ENCODE measurements at places on chromosomes 6 and 20. TPM values are rescaled to one million over a fixed set of nuclear protein-coding genes. Genes with fewer than 3 reads are reported as not detected.
A peak's percentile ranks its signal among the peaks of the same experiment; 100 is the strongest.

DNA sequence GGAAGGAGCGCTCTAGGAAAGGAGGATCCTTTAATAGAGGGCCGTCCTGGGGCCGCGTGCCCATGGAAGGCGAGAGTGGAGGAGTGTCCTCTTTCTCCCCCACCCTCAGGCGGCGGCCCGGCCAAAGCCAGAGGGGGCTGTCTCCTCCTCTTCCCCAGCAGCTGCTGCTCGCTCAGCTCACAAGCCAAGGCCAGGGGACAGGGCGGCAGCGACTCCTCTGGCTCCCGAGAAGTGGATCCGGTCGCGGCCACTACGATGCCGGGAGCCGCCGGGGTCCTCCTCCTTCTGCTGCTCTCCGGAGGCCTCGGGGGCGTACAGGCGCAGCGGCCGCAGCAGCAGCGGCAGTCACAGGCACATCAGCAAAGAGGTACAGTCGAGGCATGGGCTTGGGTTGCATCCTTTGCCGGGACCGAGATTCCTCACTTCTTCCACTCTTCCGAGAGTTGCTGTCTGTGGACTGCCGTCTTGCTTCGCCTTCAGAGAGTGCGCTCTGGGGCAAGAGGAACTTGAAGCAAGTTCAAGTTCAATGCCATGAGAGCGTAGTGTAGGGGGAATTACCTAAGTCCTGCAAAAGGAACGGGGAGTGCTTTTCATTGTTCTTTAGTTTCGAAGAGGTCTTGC, at the start of gene LAMA2:
LAMA2 (plus strand) TSS at position 148 of the 621 bp plus-strand sequence; CDS start at position 256, 108 bp downstream.
- DNase-seq: no peak
- no peaks in the 10 kb centered on the region for H3K36me3 ChIP-seq
- H3K27ac ChIP-seq: no peak within 1 kb of the TSS
- H3K4me3 ChIP-seq: no peak within 1 kb of the TSS
- no peaks in the 10 kb centered on the region for H3K4me1 ChIP-seq
- H3K27me3 ChIP-seq: peaks cover 3% of the 10 kb centered on the region

DNA sequence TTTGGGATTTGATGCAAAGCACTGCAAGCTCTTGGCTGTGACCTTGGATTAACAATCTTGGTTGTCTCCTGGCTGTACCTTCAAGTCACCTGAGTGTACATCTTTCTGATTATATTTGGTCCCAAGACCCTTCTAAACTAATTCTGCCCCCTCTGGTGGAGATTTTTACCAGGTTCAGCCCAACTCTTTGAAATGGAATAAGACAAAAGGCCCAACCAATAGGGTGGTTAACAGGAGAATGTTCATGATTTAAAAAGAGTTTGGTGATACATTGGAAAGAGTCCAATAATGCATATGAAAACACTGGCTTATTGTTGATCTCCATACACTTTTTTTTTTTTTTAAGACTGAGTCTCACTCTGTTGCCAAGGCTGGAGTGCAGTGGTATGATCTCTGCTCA, 77.5 kb upstream of the CD83 start:
- no peak for DNase-seq
- H3K4me3 ChIP-seq: no peak overlapping the region
- H3K27me3 ChIP-seq: peaks cover 9% of the 10 kb centered on the region
- H3K4me1 ChIP-seq: no peaks in the 10 kb centered on the region
- no peaks in the 10 kb centered on the region for H3K36me3 ChIP-seq

The OXT gene
- polyA plus RNA-seq: not detected

- H3K4me1 ChIP-seq: no peaks in the 10 kb centered on the region
- H3K36me3 ChIP-seq: no peaks in the 10 kb centered on the region
- peak; percentile 35 for DNase-seq
Measured at GRCh38 chr6:119110601-119111548, 32.4 kb upstream of the FAM184A start.

DNA sequence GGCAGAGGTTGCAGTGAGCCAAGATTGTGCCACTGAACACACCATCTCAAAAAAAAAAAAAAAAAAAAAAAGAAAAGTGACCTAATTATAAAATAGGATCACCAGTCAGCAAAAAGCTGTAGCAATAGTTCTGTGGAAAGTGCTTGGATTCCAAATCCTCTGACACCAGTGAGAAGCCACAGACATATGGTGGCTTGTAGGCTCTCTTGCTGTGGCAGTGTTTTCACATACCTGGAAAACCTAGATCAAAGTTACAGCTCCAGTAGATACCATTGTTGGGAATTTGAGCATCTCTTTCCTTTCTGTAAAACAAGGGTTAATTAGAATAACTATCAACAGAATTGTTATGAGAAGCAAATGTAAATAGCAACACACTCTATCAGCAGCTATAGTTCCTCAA, 4.1 kb downstream of the CCDC170 start:
- DNase-seq: no peak
- no peak overlapping the region for H3K27ac ChIP-seq
- H3K4me3 ChIP-seq: no peak overlapping the region

- no peak overlapping the region for H3K4me3 ChIP-seq
- H3K27me3 ChIP-seq: peaks cover 2% of the 10 kb centered on the region
- no peaks in the 10 kb centered on the region for H3K36me3 ChIP-seq
- no peak overlapping the region for H3K27ac ChIP-seq
- H3K4me1 ChIP-seq: no peaks in the 10 kb centered on the region
- DNase-seq: no peak
Measured at GRCh38 chr20:37947943-37948342, 45.0 kb downstream of the VSTM2L start.

The B3GAT2 gene
- polyA plus RNA-seq: 0.13 TPM

The PDE7B gene
- polyA plus RNA-seq: not detected

- no peaks in the 10 kb centered on the region for H3K4me1 ChIP-seq
- no peak overlapping the region for H3K4me3 ChIP-seq
- DNase-seq: no peak
Measured at GRCh38 chr20:17210387-17210786, 16.5 kb upstream of the PCSK2 start.

DNA sequence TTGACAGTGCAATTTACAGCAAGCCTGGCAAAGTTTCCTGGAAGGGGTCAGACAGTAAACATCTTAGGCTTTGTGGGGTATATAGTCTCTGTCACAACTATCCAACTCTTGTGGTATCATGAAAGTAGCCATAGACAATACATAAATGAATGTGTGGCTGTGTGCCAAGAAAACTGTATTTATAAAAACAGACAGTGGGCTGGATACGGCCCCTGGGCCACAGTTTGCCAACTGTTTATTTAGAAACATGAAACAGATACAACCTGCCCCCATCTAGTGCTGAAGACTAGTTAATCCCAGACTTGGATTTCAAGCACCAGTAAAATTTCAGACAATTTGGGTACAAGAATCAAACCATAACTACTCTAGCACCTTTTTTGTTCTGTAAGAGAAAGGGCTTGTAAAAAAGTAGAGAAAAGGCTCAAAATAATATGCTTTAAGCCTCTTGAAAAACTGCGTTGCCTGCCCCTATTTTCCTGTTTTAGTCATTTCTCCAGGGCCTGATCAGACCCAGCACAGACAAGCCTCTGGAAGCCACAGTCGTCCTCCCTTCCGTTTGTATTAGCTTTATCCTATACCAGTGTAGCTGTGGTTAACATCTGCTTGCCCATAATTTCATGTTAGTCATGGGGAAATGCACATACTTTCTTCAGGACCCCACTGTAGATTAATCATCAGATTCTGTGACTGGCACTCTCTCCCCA, 30.8 kb downstream of the JAG1 start:
- DNase-seq: no peak
- H3K4me1 ChIP-seq: peaks cover 18% of the 10 kb centered on the region
- no peak overlapping the region for H3K4me3 ChIP-seq
- peaks cover 4% of the 10 kb centered on the region for H3K36me3 ChIP-seq
- peak overlapping the region; percentile 79 for H3K27ac ChIP-seq
- H3K27me3 ChIP-seq: no peaks in the 10 kb centered on the region

GRCh38 chr6:118709859-118710350, 58.5 kb upstream of the CEP85L start:
- H3K36me3 ChIP-seq: no peaks in the 10 kb centered on the region
- H3K4me1 ChIP-seq: peaks cover 82% of the 10 kb centered on the region
- H3K27me3 ChIP-seq: peaks cover 13% of the 10 kb centered on the region

- H3K27ac ChIP-seq: no peak overlapping the region
- no peak overlapping the region for H3K4me3 ChIP-seq
- peaks cover 47% of the 10 kb centered on the region for H3K4me1 ChIP-seq
- H3K27me3 ChIP-seq: peaks cover 3% of the 10 kb centered on the region
- no peaks in the 10 kb centered on the region for H3K36me3 ChIP-seq
- DNase-seq: no peak
Measured at GRCh38 chr6:16512544-16513290, 248.5 kb downstream of the ATXN1 start.

DNA sequence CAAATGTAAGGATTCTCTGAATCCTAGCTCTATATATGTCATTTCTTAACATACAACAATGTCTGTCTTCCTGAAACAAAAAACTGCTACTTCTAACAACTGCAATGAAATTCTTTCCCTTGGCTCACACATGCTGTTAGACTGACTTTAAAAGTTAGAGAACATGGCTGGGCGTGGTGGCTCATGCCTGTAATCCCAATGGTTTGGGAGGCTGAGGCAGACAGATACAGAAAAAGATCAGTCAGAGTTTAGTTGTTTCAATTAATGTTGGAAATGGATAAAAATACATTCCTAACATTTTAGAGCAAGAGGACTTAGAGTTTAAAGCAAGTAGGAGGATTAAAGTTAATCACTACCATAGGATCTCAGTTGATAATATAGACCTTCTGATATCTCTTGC, 28.7 kb upstream of the KIAA1586 start:
- H3K4me1 ChIP-seq: no peaks in the 10 kb centered on the region
- no peak overlapping the region for H3K27ac ChIP-seq
- no peak for DNase-seq
- no peak overlapping the region for H3K4me3 ChIP-seq
- no peaks in the 10 kb centered on the region for H3K36me3 ChIP-seq
- no peaks in the 10 kb centered on the region for H3K27me3 ChIP-seq

DNA sequence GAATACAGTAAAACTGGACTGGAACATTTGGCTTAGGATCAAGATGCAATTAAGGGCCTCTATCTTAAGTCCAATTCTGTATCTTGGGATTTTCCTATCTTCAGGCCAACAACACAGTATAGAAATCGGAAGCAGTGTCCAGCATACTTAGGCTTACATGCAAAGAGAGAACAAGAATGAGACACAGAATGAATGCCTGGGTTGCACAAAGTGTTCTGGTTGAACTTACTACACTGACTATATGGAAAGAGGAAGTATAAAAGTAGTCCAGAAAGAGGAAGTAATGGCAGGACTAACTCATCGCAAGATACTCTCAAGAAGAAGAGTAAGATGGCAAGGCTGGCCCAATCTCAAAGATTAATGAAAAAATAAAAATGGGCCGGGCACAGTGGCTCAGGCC, 87.6 kb downstream of the BTBD9 start:
- no peak for DNase-seq
- no peaks in the 10 kb centered on the region for H3K27me3 ChIP-seq
- peaks cover 4% of the 10 kb centered on the region for H3K36me3 ChIP-seq
- H3K4me3 ChIP-seq: no peak overlapping the region

DNA sequence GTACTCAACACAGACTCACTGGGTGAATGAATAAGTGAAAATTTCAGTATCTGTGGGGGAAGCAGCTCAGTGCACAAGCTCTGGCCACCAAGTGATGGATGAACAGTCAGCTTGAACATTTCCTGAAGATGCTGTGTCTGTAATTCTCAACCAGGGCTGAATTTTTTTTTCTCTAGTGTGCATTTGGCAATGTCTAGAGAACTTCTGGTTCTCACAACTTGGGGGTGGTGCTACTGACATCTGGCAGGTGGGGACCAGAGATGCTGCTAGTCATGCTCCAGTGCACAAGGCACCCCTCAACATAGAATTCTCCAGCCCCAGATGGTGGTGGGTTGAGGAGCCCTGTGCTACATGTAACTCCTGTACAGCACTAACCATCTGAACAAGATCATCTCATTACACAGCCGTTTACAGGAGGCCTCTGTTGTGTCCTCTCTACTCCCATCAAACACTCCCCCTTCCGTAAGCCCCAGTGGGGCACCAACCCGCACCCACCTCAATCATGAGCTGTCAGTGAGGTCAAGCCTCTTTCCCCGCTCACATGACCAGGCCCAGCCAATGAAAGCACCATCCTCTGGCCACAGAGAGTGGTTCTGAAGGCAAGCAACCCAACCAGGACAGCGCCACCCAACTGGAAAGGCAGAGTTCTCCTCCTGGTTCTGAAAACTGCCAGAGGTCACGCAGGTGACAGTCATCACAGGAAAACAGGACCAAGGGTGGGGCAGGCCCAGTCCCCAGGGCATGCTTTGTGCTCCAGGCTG, 103.9 kb upstream of the PMEPA1 start:
- H3K27ac ChIP-seq: no peak overlapping the region
- H3K36me3 ChIP-seq: no peaks in the 10 kb centered on the region
- H3K4me3 ChIP-seq: no peak overlapping the region
- H3K27me3 ChIP-seq: no peaks in the 10 kb centered on the region

The PPIL6 gene
- polyA plus RNA-seq: 1.0 TPM

DNA sequence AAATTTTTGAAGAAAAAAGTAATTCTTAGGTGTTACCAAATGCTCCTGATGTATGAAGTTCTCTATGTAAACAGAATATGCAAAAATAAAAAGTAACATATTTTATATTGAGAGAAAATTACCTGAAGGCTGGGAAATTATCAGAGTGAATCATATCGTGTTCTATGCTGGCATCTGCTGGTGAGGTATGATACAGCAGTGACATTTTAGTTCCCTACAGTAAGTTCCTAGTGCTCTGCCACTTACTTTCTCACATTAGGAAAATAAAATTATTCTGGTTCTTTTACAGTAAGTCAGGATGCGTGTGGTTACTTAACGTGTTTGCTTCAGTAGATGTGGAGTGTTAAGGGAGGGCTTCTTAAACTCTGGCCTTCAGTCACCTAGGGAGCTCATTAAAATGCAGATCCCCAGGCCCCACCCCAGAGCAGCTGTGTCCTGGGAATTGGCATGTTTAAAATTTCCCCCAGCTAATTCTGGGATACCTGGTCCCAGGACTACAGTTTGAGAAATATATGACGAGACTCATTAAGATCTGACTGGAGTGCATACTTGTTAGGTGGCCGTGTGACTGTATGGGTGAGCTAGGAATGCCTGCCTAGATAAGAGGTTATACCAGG, 3.2 kb downstream of the ACTR5 start:
- H3K4me1 ChIP-seq: peaks cover 27% of the 10 kb centered on the region
- no peak overlapping the region for H3K27ac ChIP-seq
- peak; percentile 34 for DNase-seq
- H3K4me3 ChIP-seq: no peak overlapping the region
- H3K27me3 ChIP-seq: peaks cover 3% of the 10 kb centered on the region
- peaks cover 36% of the 10 kb centered on the region for H3K36me3 ChIP-seq

GRCh38 chr20:64222851-64223525, 32.6 kb upstream of the PCMTD2 start:
- peaks cover 3% of the 10 kb centered on the region for H3K4me1 ChIP-seq
- H3K27me3 ChIP-seq: peaks cover 3% of the 10 kb centered on the region
- DNase-seq: no peak
- H3K4me3 ChIP-seq: no peak overlapping the region

The TPX2 gene
- polyA plus RNA-seq: 3.0 TPM

DNA sequence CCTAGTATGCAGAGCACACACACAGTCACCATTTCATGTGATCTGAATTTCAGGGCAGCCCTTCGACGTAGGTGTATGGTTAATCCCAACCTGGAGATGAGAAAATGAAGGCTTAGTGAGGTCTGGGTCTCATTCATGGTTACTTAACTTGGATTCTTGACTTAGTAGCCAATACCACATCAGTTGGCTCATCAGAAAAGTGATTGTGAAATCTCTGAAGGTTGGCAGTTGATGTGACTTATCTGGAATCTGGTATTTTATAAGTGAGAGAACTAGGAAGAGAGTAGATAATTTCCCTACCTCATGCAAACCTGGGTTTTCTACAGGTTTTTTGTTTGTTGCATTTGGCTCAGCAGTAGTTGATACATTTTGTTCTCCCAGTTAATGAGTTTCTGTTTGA, 123.7 kb downstream of the CCDC170 start:
- H3K4me1 ChIP-seq: no peaks in the 10 kb centered on the region
- H3K36me3 ChIP-seq: no peaks in the 10 kb centered on the region
- H3K27ac ChIP-seq: no peak overlapping the region
